ENCODE measurements at places on chromosomes 3 and 15. TPM values are rescaled to one million over a fixed set of nuclear protein-coding genes. Genes with fewer than 3 reads are reported as not detected.

Gene RABL3
- total RNA-seq: 39.8 TPM

DNA sequence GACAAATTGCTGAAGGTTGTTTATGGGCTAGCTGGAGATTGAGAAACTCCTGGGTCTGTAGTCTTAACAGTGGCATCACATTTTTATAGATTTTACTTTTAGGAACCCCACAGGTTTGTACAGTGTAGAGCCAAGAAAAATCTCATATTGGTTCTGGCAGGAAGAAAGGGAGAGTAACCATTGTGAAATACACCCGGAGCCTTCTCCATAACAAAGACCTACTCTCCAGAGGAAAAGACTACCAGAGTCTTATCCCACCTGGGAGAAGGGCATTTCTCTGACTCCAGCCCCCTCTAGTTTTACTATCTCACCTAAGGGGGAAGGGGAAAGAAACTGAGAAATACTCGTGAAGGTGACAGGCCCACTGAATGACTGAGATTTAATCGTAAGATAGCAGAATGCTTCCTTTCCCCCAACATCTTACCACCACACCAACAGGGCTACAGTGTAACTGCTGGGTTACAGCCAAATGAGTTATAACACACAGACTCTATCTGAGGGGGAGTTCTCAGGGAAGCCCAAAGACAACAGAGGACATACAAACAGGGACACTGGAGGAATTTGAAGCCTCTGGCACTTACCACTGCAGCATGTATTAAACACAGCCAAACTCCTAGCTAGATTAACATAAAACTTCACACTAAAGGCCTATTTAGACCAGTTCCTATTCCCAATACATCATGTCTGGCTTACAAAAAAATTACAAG is 56.1 kb downstream of the SYN2 start:
- no peak for DNase-seq

DNA sequence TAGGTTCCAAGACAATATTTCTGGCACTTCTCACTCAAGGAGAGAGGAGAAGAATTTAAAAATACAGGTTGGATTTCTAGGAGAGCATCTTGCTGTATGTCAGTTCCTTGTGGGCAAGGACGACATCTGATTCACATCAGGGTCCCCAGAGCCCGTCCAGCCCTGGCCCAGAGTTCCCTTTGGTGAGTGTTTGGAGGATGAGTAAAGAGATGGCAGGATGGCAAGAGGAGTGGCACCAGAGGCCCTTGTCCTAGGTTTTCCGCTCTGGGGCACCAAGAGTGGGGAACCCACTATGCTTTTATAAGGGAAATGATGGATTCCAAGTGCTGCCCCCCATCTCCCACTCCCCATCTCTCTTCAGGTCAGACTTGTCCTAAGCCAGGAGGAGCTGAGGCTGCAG is 181.8 kb downstream of the TBC1D2B start:
- no peak for DNase-seq

DNA sequence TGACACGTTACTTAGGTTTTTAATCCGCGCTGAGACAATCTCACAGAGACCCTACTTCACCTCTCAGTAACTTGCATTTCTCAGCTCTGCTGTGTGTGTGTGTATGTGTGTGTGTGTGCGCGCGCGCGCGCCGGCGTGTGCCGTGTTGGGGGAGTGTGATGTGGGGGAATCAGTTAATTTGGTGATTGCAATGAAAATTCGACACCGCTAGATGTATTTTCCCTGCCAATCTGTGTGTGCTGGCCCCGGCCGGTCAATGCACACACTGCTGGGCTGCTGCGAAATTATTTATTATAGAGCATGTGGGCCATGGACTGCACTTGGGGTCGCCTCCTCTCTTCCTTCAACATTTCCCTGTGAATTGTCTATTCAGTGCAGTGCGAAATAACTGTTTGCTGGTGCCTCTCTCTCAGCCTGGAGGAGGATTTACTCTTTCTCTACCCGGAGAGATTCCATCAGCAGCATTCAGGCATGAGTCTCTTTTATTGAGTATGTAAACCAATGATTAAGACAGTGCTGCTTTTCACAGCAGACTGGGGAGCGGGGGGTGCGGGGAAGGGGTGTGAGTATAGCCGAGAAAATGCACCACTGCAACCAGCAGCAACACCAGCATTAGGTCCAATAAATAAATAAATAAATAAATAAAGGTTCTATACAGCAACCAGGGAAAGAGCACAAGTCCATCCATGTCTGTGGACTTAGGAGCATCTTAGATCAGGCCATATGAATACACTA is 2.9 kb downstream of the CADM2 start:
- DNase-seq: no peak

- DNase-seq: no peak
Observed at GRCh38 chr3:36493051-36493450, 112.7 kb downstream of the STAC start.

- no peak for DNase-seq
Observed at GRCh38 chr3:184387174-184387714, 7.4 kb downstream of the CHRD start.
